Vagina (tissue), 2 donors: ENCODE measurements at places on chromosomes 11 and 22.

- no peaks in the 10 kb centered on the region for H3K27me3 ChIP-seq
- peak overlapping the region; percentile 75 for H3K27ac ChIP-seq
- H3K4me1 ChIP-seq = peaks cover 26% of the 10 kb centered on the region
Measured at GRCh38 chr11:12111549-12112520, 1.4 kb downstream of the MICAL2 start.

DNA sequence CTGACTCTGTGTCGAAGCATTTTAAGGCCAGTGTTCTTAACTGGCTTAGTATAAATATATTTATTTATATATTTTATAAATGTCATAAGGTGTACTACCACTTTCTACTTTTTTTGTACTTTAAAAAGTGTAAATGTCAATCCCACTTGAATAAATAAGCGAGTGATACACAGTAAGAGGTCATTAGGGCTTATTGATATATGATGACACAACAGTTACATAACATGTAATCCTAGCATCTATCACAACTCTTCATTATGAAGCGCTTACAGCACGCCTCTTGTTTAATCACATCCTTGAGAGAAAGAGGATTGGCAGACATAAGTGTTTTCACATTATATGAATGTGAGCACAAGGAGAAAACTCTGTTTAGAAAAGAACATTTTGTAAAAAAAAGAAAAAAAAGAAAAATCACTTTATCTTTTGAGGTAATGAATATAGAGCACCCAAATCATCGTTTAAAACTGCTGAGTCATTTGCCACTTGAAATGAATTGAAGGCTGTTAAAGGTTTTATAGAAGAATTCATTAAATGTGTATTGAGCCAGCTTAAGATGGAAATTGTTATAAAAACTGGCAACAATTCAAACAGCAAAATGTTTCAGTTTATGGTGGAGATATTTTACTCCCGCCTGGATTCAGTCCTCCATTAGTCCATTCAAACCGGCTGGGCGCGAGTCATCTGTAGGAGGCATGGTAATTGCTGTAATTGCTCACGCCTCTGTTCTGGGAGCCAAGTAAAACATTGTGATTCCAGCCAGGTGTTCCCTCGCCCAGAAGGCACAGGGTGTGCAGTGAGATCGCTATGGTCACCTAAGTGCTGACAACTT is 627.3 kb upstream of the KIRREL3 start:
- no peak overlapping the region for H3K27ac ChIP-seq
- H3K27me3 ChIP-seq = no peaks in the 10 kb centered on the region
- H3K4me1 ChIP-seq = no peaks in the 10 kb centered on the region
- DNase-seq = no peak

DNA sequence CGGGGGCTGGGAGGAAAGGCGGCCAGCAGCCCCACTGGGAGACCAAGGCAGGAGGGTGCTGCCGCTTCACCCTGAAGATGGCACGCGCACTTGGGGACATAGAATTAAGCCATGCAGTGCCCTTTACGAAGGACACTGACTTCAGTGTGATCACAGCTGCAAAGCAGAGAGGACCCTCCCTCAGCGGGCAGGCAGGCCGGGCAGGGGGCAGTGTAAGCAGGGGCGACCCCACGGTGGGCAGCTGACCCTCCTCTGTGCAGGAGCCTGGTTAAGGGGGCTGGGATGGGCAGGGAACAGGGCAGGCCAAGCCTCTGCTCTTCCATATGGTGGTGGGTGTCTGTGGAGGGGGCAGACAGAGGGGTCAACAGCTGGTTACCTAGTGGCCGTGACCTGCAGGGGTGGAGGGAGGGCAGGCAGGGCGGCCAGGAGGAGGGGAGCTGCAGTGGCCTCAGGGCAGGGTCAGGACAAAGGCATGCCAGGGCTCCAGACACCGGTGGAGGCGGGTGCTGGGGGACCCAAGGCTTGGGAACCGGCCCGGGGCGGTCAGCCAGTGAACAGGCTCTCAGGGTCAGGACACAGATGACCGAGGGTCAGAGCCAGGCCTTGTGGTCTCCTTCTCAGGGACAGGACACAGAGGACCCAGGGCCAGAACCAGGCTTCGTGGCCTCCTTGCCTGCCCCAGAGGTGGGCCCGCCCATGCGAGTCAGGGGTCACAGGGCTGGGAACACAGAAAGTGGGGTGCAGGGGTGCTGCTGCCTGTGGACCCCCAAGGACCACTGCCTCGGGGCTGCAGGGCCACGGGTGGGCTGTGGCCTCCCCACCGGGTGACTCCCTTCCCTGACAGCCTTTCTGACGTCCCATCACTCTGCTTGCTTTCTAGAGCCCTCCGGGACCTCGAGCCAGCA is 7.2 kb downstream of the LMNTD2 start:
- H3K4me1 ChIP-seq = peaks cover 20% of the 10 kb centered on the region
- H3K36me3 ChIP-seq = no peaks in the 10 kb centered on the region
- no peak overlapping the region for H3K27ac ChIP-seq
- no peak for DNase-seq

DNA sequence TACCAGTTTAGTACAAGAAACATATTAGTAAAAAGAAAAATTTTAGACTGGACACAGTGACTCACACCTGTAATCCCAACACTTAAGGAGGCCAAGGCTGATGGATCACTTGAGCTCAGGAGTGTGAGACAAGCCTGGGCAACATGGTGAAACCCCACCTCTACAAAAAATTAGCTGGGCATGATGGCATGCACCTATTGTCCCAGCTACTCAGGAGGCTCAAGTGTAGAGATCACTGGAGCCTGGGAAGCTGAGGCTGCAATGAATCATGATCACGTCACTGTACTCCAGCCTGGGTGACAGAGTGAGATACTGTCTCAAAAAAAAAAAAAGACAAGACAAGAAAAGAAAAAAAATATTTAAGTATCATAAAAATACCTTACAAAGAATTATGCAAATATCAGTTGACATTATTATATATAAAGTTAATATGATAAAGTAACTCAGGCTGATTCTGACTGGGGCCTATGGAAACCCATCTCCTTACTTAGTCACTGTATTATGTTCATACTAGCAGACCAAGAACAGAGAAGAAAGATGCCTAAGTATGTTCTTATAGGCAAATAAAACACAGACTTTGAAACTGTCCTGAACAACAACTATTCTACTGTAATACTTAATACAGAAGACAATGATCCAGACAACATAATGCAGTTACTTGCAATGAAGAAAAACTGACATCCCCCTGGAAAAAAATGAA is 27.3 kb downstream of the FAM168A start:
- H3K36me3 ChIP-seq = no peaks in the 10 kb centered on the region
- no peak overlapping the region for H3K4me3 ChIP-seq
- no peak overlapping the region for H3K27ac ChIP-seq
- no peak for DNase-seq
- H3K4me1 ChIP-seq = no peaks in the 10 kb centered on the region

- H3K4me3 ChIP-seq = no peak overlapping the region
- H3K4me1 ChIP-seq = no peaks in the 10 kb centered on the region
- no peaks in the 10 kb centered on the region for H3K36me3 ChIP-seq
Measured at GRCh38 chr11:4156571-4156970, 62.0 kb downstream of the RRM1 start.

- H3K4me3 ChIP-seq = no peak overlapping the region
- H3K27ac ChIP-seq = no peak overlapping the region
- DNase-seq = no peak
- no peaks in the 10 kb centered on the region for H3K27me3 ChIP-seq
Measured at GRCh38 chr22:39381009-39381755, 18.4 kb upstream of the TAB1 start.

DNA sequence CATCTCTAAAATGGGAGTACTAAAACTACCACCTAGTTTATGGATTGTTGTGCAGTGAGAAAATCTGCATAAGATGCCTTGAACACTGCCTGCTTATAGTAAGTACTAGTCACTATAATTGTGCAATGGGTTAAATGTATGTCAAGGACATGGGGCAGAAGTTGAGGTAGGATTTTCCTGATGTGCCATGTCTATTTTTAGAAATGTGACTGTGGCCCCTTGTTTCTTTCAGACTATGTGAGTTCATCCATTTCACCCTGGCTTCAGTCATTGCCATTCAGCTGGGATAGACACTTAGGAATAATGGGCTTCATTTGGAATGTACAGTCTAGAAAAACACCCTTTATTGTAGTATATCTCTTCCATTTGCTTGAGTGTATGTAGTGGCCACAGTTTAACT is 51.4 kb downstream of the BDNF start:
- H3K4me3 ChIP-seq = no peak overlapping the region
- H3K27ac ChIP-seq = no peak overlapping the region
- DNase-seq = no peak
- no peaks in the 10 kb centered on the region for H3K27me3 ChIP-seq
- no peaks in the 10 kb centered on the region for H3K4me1 ChIP-seq

DNA sequence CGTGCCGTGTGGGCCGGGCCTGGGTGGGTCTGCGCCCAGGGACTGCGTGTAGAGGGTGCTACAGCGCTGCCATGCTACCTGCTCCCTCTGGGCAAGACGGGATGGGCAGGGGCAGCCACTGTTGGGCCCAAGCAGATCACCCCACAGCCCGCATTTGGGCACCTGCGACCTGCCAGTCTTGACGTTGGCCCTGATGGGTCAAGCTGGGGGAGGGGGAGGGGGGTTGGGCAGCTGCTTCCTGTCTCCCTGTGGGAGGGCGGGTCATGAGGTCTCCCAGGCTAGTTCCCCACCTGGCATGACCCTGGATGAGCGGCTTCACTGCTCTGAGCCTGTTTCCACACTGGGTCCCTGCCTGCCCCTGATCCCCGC is 2.8 kb upstream of the RPS19BP1 start:
- no peaks in the 10 kb centered on the region for H3K36me3 ChIP-seq
- H3K4me1 ChIP-seq = peaks cover 32% of the 10 kb centered on the region
- DNase-seq = no peak
- H3K4me3 ChIP-seq = no peak overlapping the region
- H3K27ac ChIP-seq = no peak overlapping the region
- no peaks in the 10 kb centered on the region for H3K27me3 ChIP-seq

DNA sequence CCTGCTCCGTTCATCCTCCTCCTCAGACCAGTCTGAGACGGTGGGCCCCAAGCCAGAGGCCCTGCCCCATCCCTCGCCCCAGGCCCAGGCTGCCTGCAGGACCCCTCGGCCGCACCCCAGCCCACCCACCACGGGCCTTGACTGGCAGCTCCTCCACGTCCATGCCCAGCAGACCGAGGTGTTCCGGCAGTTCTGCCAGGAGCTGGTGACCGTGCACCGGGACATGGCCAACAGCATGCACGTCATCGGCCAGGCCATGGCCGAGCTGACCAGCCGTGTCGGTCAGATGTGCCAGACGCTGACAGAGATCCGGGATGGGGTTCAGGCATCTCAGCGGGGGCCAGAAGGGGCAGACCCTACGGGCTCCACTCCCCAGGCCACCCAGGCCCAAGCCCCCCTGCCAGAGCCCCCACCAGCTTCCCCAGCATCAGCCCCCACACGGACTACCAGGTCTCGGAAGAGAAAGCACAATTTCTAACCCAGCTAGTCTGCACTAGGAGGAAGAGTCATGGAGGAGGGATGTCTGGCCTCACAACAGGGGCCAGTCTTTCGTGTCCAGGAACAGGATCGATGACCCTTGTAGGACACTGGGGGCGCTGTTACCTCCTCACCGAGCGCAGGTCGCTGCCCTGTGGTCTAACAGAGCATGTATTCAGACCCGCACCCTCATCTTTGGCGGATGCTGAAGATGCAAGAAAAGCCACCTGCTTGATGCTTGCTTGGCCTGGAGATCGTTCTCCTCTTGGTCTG is 66.3 kb downstream of the PRDM11 start:
- H3K4me3 ChIP-seq = no peak overlapping the region
- H3K4me1 ChIP-seq = peaks cover 27% of the 10 kb centered on the region
- no peaks in the 10 kb centered on the region for H3K36me3 ChIP-seq
- H3K27me3 ChIP-seq = no peaks in the 10 kb centered on the region
- no peak overlapping the region for H3K27ac ChIP-seq

DNA sequence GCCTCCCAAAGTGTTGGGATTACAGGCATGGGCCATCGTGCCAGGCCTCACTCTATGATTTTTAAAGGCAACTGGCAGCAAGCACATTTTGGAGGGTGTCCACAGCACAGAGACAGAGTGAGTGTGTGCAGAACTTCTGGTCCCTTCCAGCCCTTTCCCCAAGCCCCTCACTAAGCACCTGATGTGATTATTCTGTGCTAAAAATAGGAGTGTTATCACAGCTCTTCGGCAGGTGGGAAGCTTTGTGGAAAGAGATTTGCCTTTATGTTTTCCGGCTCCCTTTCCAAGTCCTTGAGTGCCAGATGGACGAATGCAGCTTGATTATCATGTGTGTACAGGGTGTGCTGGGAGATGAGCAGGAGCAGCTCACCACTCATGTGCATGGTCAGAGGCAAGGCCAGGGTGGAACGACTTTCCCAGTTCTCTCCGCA is 310.8 kb downstream of the DDX10 start:
- H3K4me3 ChIP-seq = no peak overlapping the region
- no peaks in the 10 kb centered on the region for H3K36me3 ChIP-seq
- H3K27me3 ChIP-seq = no peaks in the 10 kb centered on the region
- no peak for DNase-seq

- H3K36me3 ChIP-seq = no peaks in the 10 kb centered on the region
- H3K4me3 ChIP-seq = no peak overlapping the region
- H3K4me1 ChIP-seq = peaks cover 11% of the 10 kb centered on the region
Measured at GRCh38 chr22:42162728-42163489, 32.3 kb upstream of the CYP2D6 start.

DNA sequence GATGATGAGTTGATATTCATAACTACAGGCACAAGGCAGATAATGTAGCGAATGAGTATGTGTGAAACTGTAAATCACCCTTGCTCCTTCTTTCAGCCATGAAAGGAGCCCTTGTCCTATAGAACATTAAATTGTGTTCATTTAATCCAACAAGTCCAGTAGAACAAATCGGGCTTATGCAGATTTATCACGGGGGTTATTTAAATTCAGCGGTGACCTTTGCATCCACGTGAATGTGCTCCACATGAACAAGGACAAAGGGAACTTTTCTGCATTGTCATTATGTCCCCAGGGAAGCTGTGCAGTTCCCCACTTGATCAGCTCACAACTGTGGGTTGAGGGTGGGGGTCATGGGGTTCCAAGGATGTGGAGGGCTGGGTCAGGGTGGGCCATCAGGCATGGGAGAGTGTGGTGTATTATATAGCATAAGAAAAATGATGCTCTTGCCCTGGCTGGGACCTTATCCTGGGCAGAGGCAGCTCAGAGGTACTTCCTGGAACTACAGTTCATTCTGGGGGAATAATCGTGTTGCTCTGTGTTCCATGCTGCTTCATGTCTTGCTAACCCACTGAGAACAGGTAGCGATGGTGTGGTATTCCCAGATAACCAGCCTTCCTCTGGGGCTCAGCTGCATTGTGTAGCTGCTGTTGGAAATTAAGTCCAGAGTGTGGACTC is 306.6 kb downstream of the FAT3 start:
- no peak for DNase-seq
- H3K27me3 ChIP-seq = no peaks in the 10 kb centered on the region
- peaks cover 10% of the 10 kb centered on the region for H3K4me1 ChIP-seq
- H3K27ac ChIP-seq = no peak overlapping the region
- no peaks in the 10 kb centered on the region for H3K36me3 ChIP-seq

DNA sequence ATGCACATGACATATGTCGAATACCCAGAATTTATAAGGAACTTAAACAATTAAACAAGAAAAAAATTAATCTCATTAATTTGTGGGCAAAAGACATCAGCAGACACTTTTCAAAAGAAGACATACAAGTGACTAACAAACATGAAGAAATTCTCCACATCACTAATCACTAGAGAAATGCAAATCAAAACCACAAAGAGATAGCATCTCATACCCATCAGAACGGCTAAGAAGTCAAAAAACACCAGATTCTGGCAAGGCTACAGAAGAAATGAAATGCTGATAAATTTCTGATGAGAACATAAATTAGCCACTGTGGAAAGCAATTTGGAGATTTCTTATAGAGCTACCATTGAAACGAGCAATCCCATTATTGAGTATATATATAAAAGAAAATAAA is 210.6 kb upstream of the LUZP2 start:
- DNase-seq = no peak
- H3K27me3 ChIP-seq = no peaks in the 10 kb centered on the region
- no peak overlapping the region for H3K27ac ChIP-seq
- H3K4me3 ChIP-seq = no peak overlapping the region
- H3K4me1 ChIP-seq = no peaks in the 10 kb centered on the region
